Right renal pelvis (tissue), 4 donors: ENCODE measurements at places on chromosomes 13 and 19. TPM values are rescaled to one million over a fixed set of nuclear protein-coding genes. Genes with fewer than 3 reads are reported as not detected.

GRCh38 chr19:18379803-18380747, 5.9 kb upstream of the GDF15 start:
- DNase-seq = no peak

GRCh38 chr19:19427944-19428343, 22.5 kb downstream of the GATAD2A start:
- no peak for DNase-seq

Gene SWSAP1
- 2.7 TPM for polyA plus RNA-seq

Gene NLRP4
- not detected for polyA plus RNA-seq

Gene PBX4
- 3.0 TPM for polyA plus RNA-seq

Gene DACT3
- 28.6 TPM for polyA plus RNA-seq

Gene TEX101
- not detected for polyA plus RNA-seq

Gene TSHZ3
- polyA plus RNA-seq = 15.7 TPM
